ENCODE measurements at places on chromosomes 3 and 15. TPM values are rescaled to one million over a fixed set of nuclear protein-coding genes. Genes with fewer than 3 reads are reported as not detected.

MKRN3 gene
- total RNA-seq: 30.7 TPM

DNA sequence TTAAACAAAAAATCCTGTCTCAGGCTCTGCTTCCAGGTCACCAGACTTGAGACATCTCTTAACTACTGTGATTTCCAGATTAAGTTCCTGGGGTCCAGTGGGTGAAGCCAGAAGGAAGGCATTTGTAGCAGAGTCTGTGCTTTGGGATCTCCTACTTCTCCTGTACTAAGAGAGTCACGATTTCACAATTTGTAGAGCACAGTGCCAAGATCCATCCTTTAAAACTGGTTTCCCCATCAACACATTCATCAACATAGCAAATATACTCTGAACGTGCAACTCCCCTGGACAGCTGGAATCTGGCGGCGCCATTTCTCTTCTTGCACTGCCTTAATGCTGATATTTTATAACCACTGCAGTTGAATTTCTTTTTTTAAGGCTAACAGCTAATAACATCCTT lies 33.2 kb downstream of the CDCP1 start:
- DNase-seq: no peak

ATG3 gene
- 27.3 TPM for total RNA-seq

GRCh38 chr3:65151666-65152065 lies 463.9 kb upstream of the ADAMTS9 start:
- DNase-seq: no peak

GRCh38 chr15:76135516-76135915 lies 75.7 kb downstream of the TMEM266 start:
- DNase-seq: no peak

DNA sequence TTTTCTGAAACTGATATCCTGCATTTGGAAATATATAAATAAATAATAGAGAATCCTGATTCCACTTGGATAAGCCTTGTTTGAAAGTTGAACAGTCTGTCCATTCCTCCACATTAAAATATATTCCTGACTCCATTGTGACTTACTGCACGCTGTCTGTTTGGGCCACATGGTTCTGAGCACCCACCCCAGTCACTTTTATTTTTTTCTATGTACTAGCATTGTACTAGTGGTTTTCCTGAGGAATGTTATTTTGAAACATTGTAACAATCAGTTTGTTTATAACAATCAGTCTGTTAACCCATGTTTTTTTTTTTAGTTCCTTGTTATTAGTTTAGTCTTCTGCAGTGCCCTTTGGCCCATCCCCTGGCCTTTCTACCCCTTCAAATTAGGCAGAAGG lies 87.4 kb upstream of the CCNL1 start:
- no peak for DNase-seq

- no peak for DNase-seq
These were observed 63.1 kb downstream of the CDC25A start for GRCh38 chr3:48125013-48125705.

ERC2 gene
- total RNA-seq: 64.3 TPM

- DNase-seq: no peak
These were observed 413.5 kb upstream of the THBS1 start for GRCh38 chr15:39167164-39168058.

GRCh38 chr3:142218703-142219102 lies 6.7 kb downstream of the GK5 start:
- DNase-seq: no peak

DNA sequence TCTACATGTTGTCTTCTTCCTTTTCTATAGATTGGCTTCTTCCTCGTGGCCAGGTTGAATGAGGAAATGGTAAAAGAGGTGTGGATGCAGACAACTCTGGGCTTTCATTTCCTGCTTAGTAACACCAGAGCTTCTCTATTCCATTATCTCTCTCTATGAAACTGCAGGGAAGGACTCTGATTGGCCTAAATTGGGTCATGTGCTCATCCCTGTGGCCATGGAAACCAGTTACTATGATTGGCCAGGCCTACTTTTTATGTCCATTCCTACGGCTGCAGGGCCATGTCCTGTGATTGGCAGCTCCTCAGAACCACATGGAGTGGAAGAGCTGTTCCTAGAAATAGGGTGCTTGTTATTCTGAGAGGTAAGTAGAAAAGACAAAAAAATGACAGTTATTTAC lies 486.9 kb upstream of the ADAMTS9 start:
- no peak for DNase-seq

GRCh38 chr3:11077466-11077865 lies 76.8 kb upstream of the HRH1 start:
- DNase-seq: no peak

- DNase-seq: peak; percentile 29
These were observed 99.2 kb downstream of the CACNA1D start for GRCh38 chr3:53593611-53594010.

PLA2G4E gene
- not detected for total RNA-seq

TRIM59 gene
- 13.2 TPM for total RNA-seq

RHCG gene
- total RNA-seq: 1.3 TPM

MTHFS gene
- 18.4 TPM for total RNA-seq

CHCHD4 gene
- 5.4 TPM for total RNA-seq

DUOXA1 gene
- not detected for total RNA-seq

GRCh38 chr15:91572110-91572509 lies 281.4 kb upstream of the SLCO3A1 start:
- no peak for DNase-seq
